Hippocampal formation (tissue), 2 donors: ENCODE measurements at places on chromosomes 5 and 9.

DNA sequence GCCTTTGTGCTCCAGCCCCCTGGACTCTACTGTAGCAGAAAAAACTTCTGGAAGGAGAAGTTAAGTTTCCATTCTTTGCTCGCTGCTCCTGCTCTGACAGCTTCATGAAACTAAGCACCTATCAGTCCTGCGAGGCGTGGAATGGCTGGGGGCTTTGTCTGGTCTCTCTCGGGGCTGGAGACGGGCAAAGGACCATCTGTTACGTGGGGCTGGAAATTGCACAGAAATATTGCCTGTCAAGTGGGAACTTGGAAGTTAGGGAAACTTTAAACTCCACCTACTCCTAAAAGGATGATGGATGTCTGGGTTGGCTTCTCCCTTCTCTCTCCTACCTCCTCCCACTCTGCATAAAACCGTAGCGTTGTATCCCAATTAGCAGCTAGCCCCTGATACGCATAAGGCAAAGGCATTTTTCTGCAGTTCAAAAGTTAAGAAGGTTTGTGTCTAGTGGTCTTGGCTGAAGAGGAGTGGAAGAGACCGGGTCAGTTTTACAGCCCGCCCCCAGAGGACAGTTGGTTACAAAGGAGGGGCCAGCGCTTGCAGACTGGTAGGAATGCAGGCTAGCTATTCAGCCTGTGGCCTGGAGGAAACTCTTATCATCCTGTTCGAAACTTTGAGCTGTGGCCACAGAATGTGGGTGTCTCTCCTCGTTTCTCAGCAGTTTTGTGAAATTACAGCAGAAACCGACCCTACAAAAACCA lies 1.3 kb downstream of the FBXL7 start:
- peak; percentile 51 for DNase-seq

GRCh38 chr9:120876842-120877240 lies at the start of gene PHF19:
Gene PHF19, minus strand, starts transcription at chr9:120877188. Its CDS starts 2,447 bp downstream, at chr9:120874741.
- no peak for DNase-seq

DNA sequence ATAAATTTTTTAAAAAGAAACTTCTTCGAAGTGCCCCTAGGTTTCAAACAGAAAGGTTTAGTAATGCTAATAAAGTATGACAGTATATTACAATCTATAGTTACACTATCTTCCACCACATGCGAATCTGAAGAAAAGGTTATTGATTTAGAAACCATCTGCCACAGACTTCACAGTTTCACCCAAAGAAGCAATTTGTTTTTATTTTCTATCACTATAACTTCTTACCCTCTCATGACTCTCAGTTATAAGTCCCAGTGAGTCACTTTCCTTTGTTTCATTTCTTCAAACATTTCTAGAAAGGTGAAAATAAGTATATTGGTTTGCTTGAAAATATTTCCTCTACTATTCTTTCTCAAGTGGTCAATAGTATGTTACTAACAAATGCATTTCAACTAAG lies 93.6 kb downstream of the MCTP1 start:
- DNase-seq: no peak

GRCh38 chr5:65796751-65797316 lies 74.8 kb downstream of the NLN start:
- DNase-seq: no peak

DNA sequence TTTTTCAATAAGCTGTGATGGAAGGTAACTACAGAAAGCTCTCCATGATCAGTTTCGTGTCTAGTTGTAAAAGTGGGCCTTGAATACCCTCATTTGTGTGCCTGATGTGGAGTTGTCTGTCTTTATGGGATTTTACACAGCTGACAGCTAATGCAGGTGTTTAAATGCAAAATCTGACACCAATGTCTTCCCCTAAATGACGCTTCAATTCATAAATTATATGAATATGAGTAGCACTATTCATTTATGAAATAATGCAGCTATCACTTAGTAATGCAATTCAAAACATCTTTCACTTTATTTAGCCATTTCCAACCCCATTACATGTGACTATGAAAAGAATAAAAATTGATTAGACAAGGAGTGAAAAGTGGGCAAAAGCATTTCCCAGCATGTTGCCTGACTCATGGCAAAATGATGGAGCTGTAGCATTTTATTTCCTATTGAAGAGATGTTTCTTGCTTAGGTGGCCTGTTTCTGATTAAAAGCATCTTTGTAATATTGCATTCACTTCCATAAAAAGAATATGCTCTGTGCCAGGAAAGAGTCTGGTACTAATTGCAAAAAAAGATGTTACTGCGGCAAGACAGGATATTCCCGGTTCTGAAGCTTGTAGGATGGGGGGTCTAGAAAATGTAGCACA lies 116.7 kb upstream of the HAPLN1 start:
- no peak for DNase-seq

DNA sequence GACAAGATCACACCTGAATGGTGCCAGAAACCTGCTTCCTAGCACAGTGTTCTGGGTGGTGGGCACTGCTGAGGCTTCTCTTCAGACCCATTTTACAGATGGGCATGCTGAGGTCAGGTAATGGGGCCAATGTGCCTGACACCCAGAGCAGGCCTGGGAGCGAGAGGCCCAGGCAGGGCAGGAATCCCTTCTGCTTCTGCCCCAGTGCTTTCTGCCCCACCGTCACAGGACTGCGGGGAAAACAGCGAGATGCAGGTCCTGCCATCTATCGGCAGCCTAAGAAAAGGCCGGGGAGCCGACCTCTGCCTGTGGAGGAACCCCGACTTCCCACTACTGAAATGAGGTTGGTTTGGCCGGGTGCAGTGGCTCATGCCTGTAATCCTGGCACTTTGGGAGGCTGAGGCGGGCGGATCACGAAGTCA lies 22.8 kb upstream of the RNU6ATAC start:
- no peak for DNase-seq

DNA sequence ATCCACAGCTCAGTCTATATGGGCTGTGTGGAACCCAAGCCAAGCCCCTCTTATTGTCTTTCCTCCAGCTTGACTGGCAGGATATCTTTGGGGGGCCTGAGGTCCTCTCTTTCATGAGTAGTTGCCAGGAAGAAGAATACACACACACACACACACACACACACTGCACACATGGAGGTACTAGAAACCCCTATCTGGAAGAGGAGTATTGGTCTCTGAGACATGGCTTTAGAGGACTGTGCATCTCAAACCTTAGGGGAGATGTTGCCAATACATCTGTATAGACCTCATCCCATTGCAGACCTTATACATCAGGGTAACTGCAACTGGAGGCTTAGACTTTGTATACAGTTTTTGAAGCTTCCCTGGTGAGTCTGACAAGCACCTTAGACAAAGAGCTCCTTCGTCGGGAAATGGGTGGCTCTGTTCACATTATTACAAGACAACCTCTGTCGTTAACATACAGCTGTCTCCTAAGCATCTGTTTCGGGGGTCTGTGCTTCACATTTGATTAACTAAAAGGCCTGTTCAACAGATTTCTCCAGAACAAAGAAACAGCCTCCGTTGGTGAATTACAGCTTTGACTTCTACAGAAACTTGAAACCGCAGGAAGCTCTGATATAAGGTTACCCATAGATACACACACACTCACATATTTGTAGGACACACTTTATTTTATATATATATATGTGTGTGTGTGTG lies 5.5 kb upstream of the ENTREP1 start:
- DNase-seq: no peak

DNA sequence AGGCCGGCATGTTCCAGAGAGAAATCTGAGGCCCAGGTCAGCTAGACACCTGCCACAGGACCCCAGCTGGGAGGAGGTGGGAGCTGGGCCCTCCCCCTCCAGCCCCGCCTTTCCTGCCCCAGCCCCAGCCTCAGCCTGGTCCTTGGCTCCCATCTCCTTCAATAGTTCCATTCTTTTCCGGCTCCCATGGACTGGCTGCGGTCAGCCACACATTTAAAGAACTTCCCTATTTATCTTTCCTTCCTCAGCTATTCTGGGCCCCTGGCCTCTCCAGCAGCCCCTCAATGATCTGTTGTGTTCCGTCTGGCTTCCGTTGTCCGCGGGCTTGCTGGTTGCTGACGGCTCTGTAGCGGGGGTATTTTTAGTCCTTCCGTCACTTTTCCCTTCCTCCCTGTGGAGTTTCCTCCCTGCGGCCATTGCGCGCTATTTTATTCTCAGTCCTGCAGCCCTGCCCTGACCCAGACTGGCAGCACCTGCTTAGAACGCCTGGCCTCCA lies 73.8 kb downstream of the AMBP start:
- DNase-seq: peak; percentile 49

DNA sequence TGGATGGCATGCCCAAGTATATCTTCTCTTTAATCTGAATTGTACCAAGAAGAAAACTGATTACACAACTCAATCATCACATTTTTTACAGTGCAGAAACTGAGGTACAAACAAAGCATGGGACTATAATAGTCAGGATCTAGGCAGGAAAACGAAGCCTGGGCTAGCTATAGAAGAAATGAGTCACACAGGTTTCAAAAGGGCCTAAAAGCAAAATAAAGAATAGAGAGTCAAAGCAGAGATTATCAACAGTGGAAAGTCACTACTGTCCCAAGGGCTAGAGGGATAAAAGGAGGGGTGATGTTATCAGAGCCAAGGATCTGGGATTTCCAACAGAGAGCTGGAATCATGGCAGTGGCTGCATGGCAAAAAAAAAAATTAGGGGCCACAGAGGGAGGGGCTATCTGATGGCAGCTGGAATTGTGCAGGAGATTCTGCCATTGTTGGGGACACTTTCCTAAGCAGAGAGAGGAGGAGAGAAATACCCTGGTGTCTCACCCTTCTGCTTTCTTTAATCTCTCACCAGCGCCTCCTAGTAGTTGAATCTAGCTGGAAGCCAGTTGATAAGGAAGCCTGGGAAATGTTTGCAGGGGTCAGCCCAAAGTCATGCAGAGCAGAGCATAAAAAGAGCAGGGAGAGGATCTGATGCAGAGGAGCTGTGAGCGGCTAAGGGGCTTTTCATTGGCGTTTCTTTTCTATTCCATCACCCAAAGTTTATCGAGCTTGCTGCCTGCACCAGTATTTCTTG lies 343.2 kb downstream of the ACTL7B start:
- no peak for DNase-seq

DNA sequence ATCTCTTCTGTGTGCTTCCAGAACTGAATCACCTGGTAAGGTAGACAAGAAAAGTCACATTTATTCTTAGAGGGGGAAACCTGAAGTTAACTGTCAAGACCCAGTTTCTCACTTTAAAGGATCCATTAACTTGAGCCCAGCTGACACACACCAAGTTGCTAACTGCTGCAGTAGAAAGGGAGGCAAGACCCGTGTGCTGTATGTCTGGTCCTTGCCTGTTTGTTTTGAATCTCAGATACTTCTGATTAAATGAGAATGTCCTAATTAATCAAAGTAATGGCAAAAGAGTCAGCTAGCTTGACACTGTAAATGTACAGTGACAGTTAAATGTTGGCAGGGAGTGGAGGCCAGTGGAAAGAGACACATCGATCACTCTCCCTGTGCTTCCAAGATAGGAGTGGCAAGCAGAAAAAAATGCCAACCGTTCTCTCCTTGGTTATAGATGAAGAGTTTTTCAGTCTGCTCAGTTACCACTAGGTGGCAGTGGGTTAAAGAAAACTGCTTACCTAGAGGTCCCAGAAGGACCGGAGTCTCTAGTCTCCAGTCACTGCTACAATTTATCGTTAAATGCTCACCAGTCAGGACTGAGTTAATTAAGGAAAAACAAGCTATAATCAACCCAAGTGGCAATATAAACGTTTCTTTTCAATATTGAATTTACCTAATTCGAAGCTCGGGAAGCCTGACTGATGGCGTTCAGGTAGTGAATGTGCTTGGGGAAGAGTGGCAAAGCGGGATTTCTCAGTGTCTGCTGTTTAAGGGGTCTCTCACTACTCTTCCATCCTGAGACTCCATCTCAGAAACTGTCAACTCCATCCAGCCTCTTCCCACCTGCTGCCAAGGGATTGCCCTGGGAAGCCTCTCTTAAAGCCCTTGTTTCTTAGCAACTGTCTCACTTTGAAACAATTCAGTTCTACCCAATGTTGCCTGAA lies 18.4 kb downstream of the LSM11 start:
- no peak for DNase-seq

GRCh38 chr9:6884990-6885389 lies 127.2 kb downstream of the KDM4C start:
- no peak for DNase-seq

GRCh38 chr5:179916523-179916922 lies 8.8 kb upstream of the TBC1D9B start:
- DNase-seq: no peak

GRCh38 chr9:13478160-13478559 lies 198.7 kb upstream of the MPDZ start:
- no peak for DNase-seq

DNA sequence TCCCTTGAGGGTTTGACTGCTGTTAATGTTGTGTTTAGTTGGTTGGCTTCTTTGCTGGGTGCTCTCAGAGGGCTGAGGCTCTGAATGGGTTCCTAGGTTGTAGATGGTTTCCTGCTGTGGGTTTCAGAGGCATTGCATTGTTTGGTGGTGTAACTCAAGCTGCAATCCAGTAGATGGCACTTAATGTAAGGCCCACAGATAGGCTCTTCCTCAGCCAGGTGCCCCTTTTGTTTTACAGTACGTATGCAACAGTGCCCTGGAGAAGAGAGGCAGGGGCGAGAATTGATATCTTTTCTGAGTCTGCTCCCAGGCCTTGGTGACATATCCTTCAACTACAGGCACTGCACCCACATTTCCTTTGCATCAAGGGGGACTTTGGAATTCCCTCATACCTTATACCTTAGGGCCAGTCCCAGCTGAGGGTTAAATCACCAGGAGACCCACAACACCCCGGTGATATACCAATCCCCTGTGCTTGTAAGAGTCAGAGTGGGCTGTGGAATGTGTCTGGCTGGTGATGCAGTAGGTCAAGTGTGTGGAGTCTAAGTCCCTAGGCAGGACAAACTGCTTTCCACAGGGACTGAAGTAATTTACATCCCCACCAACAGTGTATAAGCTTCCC lies 7.0 kb upstream of the UGT3A2 start:
- DNase-seq: no peak

DNA sequence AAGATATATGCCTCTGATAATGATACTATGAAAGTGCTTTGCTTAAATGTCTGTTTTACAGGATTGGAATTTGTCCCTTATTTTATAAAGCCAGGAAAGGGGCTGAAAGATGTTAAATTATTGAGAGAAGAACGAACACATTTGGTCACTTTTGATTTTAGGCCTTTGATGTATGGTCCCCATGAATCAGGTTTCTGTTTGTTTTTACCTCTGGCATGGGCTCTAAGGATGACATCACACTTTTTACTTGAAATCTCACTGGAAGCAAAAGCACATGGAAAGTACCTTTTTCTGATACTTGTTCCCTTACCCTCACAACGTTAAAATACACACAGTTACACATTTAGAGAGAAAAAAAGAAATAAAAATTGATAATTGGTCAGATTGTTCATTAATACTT lies 6.9 kb downstream of the OTULIN start:
- no peak for DNase-seq
